ENCODE measurements at places on chromosomes 4 and X.

DNA sequence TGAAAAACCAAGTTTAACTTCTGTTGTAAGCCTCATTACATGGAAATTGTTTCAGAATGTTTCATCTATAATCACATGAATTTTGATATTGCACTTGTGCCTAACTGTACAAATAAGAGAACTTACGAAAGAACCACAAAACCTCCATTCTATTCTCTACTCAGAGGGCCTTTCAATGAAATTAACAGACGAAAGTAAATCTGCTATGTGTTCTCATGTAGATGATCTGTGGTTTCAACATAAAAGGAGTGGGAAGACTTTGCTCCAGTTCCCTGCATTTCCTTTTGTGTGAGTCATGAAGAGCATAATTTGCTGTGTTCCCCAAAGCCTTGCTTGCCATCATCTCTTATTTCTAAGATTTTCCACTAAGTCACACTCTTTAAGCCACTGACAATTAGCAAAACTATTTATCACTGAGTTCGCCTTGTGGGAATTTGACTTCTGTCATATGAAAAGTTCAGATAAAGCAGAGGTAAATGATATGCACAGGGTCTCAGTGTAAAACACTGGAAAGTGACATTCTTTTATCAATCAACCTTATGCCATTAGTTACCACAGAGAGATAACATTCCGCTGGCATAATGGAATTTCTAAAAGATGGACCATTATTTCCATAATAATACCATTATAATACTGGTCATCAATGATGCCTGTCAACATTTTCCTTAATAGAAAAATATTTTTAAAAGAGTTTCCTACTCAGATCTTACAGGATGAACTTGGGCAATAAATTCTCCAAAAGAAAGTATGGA is 329.8 kb downstream of the NR3C2 start:
- no peak for DNase-seq

GRCh38 chrX:147565237-147565636 is 346.5 kb upstream of the FMR1 start:
- DNase-seq = no peak

DNA sequence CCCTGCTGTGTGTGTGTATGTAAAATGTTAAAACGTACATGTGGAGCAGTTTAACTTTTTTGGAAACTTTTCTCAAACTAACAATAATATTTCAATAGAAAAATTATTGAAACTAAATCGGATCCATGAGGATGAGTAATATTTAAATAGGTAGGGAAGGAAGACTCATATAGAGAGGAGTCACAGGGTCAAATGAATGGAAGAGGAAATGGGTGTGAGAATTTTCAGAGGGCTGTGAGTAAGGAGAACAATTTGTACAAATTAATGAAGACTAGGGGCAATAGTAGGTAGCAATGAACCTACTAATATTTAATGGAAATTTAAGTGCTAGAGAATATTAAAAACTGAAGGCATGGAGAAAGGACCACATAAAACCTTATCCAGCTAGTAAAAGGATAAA is 290.7 kb upstream of the PCDH18 start:
- no peak for DNase-seq

DNA sequence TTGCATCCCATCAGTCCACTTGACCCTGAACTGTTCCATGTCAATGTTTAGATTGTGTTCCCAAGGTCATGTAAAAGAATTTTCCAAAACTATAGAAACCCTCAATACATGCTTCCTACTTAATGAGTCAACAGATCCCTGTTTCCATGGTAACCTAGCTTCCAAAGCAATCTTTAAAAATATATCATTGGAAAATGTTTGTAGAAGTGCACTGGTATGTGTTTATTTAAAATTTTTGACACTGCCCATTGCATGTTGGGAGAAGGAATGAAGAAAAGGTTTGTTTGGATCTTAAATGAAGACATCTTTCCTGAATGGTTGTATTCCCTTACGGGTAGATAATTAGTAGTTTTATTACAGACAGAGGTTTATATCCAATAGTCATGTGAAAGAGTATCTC is 345.3 kb downstream of the GABRG1 start:
- no peak for DNase-seq

DNA sequence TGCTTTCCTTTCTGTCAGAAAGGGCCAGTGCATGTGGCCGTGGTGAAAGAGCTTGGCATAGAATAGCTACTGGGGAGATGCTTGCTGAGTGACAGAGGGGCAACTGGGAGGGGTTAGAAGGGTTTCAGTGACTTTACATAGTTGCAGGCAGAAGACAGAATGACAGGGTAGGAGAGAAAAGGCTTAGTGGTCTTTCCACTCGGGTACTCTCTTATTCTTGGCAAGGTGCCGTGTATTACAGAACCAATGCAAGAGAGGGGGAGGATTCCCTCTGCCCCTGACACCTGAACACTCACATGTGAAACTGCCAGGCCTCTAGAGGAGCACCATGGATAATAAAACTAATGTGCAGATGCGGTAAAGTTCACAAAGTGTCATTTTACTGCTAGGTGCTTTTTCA is 228.2 kb downstream of the MGST2 start:
- DNase-seq = no peak

DNA sequence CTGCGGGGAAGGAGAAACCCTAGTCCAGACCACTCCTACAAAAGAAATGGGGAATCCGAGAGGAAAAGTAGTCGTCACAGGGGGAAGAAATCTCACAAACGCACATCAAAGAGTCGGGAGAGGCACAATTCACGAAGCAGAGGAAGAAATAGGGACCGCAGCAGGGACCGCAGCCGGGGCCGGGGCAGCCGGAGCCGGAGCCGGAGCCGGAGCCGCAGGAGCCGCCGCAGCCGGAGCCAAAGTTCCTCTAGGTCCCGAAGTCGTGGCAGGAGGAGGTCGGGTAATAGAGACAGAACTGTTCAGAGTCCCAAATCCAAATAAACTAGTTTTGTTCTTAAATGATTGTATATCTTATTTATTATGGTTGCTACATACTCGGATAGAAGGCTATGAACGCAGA is 31.7 kb downstream of the AP1S2 start:
- DNase-seq = no peak

- DNase-seq = no peak
Measured at GRCh38 chr4:19241895-19242294, 1009.8 kb upstream of the SLIT2 start.

- DNase-seq = no peak
Measured at GRCh38 chr4:39542611-39543012, 15.4 kb upstream of the UGDH start.

GRCh38 chr4:148716431-148717052 is 274.3 kb upstream of the NR3C2 start:
- no peak for DNase-seq

DNA sequence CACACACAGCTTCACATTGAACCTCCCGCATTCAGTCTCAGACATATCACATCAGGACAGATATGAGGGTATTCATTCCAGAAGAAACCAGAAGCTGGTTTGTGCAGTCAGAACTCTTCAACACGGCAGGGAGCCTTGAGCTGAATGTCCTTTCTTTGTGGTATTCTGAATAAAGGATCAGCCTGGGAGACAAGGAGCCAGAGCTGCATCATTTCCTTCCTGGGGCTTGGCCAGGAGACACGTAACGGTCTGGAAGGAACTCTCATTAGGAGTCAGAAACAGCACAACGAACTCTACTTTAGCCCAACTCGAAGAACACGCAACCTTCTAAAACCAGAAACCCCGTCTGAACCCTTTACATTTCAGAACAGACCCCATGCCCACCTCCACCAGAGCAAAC is 46.4 kb downstream of the KDR start:
- no peak for DNase-seq

- no peak for DNase-seq
Measured at GRCh38 chrX:130688360-130688759, 214.6 kb downstream of the ENOX2 start.

- DNase-seq = no peak
Measured at GRCh38 chr4:116480546-116480945, 604.8 kb downstream of the TRAM1L1 start.

GRCh38 chr4:76476571-76476970 is 41.5 kb downstream of the SHROOM3 start:
- DNase-seq = no peak

- DNase-seq = no peak
Measured at GRCh38 chrX:139811942-139812629, 104.1 kb upstream of the MCF2 start.

- DNase-seq = no peak
Measured at GRCh38 chr4:106875340-106875739, 160.8 kb downstream of the DKK2 start.
